ENCODE measurements at places on chromosomes 16 and 17.
A peak's percentile ranks its signal among the peaks of the same experiment; 100 is the strongest.

- H3K27me3 ChIP-seq = no peaks in the 10 kb centered on the region
- DNase-seq = no peak
- H3K27ac ChIP-seq = no peak overlapping the region
- no peak overlapping the region for H3K4me3 ChIP-seq
- peaks cover 5% of the 10 kb centered on the region for H3K4me1 ChIP-seq
These were observed 146.3 kb downstream of the XYLT1 start for GRCh38 chr16:17324451-17324850.

DNA sequence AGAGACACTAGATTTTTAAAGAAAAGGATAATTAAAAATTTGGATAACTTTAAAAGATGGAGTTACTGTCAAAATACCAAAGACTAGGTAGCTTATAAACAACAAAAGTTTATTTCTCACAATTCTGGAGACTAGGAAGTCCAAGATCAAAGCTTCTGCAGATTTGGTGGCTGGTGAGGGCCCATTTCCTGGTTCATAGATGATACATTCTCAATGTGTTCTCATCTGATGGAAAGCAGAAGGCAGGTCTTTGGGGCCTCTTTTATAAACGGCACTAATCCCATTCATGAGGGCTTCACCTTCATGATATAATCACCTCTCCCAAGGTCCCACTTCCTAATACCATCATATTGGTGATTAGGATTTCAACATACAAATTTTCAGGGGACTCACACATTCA, 33.7 kb downstream of the NLK start:
- H3K4me3 ChIP-seq = no peak overlapping the region
- peaks cover 54% of the 10 kb centered on the region for H3K4me1 ChIP-seq
- H3K27me3 ChIP-seq = no peaks in the 10 kb centered on the region
- no peak overlapping the region for H3K27ac ChIP-seq

- H3K4me1 ChIP-seq = no peaks in the 10 kb centered on the region
- H3K27me3 ChIP-seq = peaks cover 42% of the 10 kb centered on the region
- H3K36me3 ChIP-seq = no peaks in the 10 kb centered on the region
- no peak overlapping the region for H3K4me3 ChIP-seq
- H3K27ac ChIP-seq = no peak overlapping the region
These were observed 2.2 kb upstream of the SMTNL2 start for GRCh38 chr17:4582101-4582501.

DNA sequence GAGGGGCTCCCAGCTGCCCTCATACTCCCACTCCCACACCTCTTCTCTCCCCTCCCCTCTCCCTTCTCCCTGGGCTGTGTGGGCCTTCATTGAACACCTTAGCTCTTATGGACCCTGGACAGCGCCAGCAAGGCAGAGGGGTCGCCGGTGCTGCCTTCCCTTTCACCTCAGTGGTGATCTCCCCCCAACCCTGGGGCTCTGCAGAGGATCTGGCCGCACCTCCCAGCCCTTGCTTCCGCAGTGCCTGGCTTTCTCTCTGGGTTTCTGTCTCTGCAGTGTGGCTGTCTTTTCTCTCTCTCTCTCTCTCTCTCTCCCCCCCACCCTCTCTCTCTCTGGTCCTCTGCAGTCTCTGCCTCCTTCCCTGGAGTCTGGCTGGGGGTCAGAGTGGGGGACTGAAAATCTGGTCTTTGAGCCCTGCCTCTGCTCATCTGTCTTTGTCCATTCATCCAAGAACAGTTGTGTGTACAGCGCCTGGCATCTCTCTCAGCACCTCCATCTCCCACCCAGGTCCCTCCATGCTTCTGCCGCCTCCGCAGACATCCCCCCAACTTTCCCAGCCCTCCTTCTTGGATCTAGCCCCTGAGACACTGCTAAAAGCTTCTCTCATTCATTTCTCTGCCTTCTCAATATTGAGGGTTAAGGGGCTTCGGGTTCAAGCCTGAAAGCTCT, 1.1 kb downstream of the SEZ6L2 start:
- H3K36me3 ChIP-seq = peaks cover 1% of the 10 kb centered on the region
- peak overlapping the region; percentile 34 for H3K4me3 ChIP-seq
- peaks cover 32% of the 10 kb centered on the region for H3K27me3 ChIP-seq
- H3K4me1 ChIP-seq = peaks cover 8% of the 10 kb centered on the region
- no peak overlapping the region for H3K27ac ChIP-seq

DNA sequence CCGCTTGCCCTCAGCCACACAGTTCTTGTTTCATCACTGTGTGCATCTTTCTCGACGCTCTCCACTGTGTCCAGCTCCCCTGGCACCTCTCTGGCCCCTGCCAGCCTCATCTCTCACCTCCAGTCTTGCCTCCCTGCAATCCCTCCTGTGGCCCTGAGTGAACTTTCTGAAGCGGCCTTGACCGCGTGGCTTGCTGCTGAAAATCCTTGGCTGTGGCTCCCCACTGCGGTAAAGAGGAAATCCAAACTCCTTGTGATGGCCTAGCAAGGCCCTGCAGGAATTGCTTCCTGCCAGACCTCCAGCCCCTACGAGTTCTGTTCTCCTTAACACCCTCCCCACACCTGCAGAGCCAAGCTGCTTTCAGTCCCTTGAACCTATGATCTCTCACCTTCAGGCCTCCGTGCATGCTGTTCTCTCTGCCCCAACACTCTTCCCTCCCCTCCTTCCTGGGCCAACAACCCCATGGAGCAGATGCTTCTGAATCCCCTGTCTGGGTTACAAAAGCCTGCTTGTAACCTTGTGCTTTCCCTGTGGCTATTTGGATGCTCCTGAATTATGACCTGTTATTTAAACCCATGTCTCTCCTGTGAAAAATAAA, 33.6 kb upstream of the BRD7 start:
- no peak overlapping the region for H3K27ac ChIP-seq
- H3K4me1 ChIP-seq = no peaks in the 10 kb centered on the region
- no peak for DNase-seq
- no peaks in the 10 kb centered on the region for H3K36me3 ChIP-seq
- H3K27me3 ChIP-seq = no peaks in the 10 kb centered on the region
- no peak overlapping the region for H3K4me3 ChIP-seq

DNA sequence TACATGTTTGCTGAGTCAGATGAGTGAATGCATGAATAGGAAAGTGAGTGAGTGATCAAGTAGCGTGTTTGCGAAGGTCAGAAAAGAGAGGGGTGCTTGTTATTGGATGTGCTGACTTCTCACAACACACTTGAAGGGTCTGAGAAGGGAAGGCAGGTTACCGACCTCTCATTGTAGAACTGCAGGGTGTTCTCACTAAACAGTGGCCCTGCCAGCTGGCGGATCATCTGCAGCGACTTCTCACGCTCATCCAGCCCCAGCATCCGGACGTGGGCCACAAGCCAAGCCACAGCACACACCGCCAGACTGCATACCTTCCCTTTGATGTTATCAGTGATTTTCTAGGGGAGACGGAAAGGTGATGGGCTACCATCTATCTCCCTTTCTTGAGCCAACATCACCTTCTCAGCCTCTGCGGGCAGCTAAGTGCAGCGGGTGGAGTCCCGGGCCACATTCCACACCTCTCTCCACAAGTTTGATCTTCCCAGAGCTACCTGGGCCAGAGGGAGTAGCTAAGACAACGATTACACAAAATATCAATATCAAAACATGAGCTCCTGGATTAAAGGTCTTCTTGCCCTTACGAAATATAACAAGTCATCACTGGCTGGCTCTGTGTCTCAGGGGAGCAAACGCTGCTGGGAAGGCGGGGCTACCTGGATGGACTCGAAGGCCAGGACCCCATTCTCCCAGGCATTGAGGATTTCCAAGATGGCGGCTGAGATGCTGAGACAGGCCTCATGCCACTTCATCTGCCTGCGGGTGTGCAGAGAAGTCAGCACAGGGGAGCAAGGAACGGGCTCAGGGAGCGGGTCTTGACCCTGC, 11.0 kb downstream of the CSF3 start:
- H3K36me3 ChIP-seq = peaks cover 37% of the 10 kb centered on the region
- DNase-seq = no peak
- H3K4me1 ChIP-seq = peaks cover 18% of the 10 kb centered on the region
- H3K27ac ChIP-seq = peak overlapping the region; percentile 15

- no peak overlapping the region for H3K4me3 ChIP-seq
- peaks cover 50% of the 10 kb centered on the region for H3K4me1 ChIP-seq
- no peaks in the 10 kb centered on the region for H3K27me3 ChIP-seq
- peaks cover 49% of the 10 kb centered on the region for H3K36me3 ChIP-seq
- H3K27ac ChIP-seq = no peak overlapping the region
- DNase-seq = no peak
These were observed 5.5 kb downstream of the MYO19 start for GRCh38 chr17:36529121-36529520.

- no peak overlapping the region for H3K4me3 ChIP-seq
- H3K36me3 ChIP-seq = peaks cover 5% of the 10 kb centered on the region
These were observed 348.9 kb upstream of the ASIC2 start for GRCh38 chr17:33642002-33642401.

GRCh38 chr17:65243838-65244625, 106.9 kb downstream of the RGS9 start:
- DNase-seq = no peak
- peaks cover 6% of the 10 kb centered on the region for H3K4me1 ChIP-seq
- H3K27me3 ChIP-seq = peaks cover 26% of the 10 kb centered on the region
- no peak overlapping the region for H3K27ac ChIP-seq
- no peaks in the 10 kb centered on the region for H3K36me3 ChIP-seq

DNA sequence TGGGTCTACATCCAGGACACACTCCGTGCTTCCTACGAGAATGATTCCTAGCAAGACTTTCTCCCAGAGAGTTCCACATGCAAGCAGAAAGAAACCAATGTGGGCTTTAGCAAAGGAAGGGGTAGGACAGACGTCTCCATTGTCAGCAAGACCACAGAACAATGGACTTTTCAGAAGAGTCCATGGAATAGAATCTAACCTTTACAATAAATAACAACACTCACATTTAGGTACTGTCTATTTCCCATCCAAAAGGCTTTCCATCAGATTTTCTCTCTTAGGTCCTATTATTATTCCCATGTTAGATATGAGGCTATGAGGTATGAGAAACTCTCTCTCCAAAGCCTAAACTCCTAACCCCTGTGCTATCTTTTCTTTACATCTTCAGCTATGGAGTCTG, 360.9 kb downstream of the GRIN2A start:
- H3K27ac ChIP-seq = no peak overlapping the region
- DNase-seq = no peak
- H3K36me3 ChIP-seq = no peaks in the 10 kb centered on the region
- no peak overlapping the region for H3K4me3 ChIP-seq

GRCh38 chr17:41666708-41667279, 21.9 kb upstream of the EIF1 start:
- H3K27ac ChIP-seq = peak overlapping the region; percentile 98
- H3K36me3 ChIP-seq = peaks cover 2% of the 10 kb centered on the region
- peak; percentile 80 for DNase-seq
- peaks cover 60% of the 10 kb centered on the region for H3K4me1 ChIP-seq
- H3K4me3 ChIP-seq = peak overlapping the region; percentile 81

- H3K27me3 ChIP-seq = no peaks in the 10 kb centered on the region
- H3K36me3 ChIP-seq = peaks cover 2% of the 10 kb centered on the region
- peak overlapping the region; percentile 30 for H3K4me3 ChIP-seq
- H3K4me1 ChIP-seq = peaks cover 44% of the 10 kb centered on the region
- DNase-seq = peak; percentile 22
- H3K27ac ChIP-seq = peak overlapping the region; percentile 67
These were observed 31.3 kb downstream of the SPOP start for GRCh38 chr17:49646391-49647255.

DNA sequence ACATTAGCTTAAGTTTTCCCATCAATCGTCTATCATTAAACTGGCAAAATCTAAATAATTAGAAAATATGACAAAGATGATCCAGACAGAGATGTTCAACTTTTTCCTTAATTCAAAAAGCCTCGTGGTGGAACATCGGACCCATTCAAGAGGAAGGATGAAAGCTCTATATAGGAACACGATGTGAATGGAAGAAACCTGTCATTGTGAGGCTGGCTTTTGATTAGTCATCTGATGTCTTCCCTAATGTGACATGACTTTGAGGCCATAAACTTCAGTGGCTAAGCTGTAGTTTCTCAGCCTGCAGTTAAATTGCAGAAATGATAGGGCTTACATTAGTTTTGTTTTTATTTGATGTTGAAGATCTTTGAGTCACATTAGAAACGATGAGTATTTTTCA, 1.0 kb downstream of the AMZ2 start:
- H3K36me3 ChIP-seq = peaks cover 32% of the 10 kb centered on the region
- peaks cover 61% of the 10 kb centered on the region for H3K4me1 ChIP-seq
- no peak for DNase-seq
- H3K4me3 ChIP-seq = peak overlapping the region; percentile 88
- H3K27ac ChIP-seq = peak overlapping the region; percentile 96

DNA sequence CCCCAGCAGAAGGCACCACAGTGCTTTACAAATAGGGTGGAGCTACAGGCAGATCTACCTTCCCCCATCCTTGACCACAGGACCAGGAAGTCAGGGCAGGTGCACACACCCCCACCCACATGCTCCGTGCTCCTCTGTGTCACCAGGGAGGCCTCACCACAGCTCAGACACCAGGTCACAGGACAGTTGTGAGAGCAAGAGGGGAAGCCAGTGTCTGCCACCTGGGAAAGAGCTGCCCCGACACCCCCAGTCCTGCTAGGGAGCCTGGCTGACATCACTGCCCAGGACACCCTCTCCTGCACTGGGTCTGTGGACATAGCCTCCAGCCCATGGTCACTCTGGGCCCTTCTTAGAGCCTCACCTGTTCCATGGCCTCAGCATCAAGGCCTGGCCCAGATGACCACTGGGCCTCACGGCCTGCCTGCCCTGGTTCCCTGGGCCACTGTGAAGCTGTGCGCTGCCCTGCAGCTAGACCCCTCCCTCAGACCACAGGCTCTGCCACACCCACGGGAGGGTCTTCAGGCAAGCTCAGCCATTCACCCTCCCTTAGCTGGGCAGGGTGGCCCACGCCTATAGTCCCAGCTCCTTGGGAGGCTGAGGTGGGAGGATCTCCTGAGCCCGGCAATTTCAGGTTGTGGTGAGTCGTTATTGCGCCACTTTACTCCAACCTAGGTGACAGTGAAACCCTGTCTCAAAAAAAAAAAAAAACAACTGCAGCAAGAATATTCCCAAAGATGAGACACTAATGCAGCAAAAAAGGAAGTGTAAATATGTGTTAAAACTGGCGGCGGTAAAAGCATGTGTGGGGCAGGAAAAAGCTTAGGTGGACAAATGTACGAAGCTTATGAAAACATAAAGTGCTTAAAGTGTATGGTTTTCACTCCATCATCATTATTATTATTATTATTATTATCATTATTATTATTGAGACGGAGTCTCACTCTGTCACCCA, 14.2 kb downstream of the POLR3K start:
- H3K36me3 ChIP-seq = peaks cover 31% of the 10 kb centered on the region
- H3K4me1 ChIP-seq = peaks cover 35% of the 10 kb centered on the region
- no peaks in the 10 kb centered on the region for H3K27me3 ChIP-seq
- DNase-seq = peak; percentile 46
- peak overlapping the region; percentile 23 for H3K27ac ChIP-seq

GRCh38 chr16:85081765-85082164, 30.5 kb downstream of the CIBAR2 start:
- peaks cover 2% of the 10 kb centered on the region for H3K36me3 ChIP-seq
- H3K4me3 ChIP-seq = no peak overlapping the region
- H3K27me3 ChIP-seq = no peaks in the 10 kb centered on the region
- no peak overlapping the region for H3K27ac ChIP-seq
- peaks cover 4% of the 10 kb centered on the region for H3K4me1 ChIP-seq

GRCh38 chr16:116015-116414, 22.5 kb downstream of the NPRL3 start:
- H3K36me3 ChIP-seq = peaks cover 9% of the 10 kb centered on the region
- peaks cover 12% of the 10 kb centered on the region for H3K4me1 ChIP-seq
- H3K27ac ChIP-seq = no peak overlapping the region

DNA sequence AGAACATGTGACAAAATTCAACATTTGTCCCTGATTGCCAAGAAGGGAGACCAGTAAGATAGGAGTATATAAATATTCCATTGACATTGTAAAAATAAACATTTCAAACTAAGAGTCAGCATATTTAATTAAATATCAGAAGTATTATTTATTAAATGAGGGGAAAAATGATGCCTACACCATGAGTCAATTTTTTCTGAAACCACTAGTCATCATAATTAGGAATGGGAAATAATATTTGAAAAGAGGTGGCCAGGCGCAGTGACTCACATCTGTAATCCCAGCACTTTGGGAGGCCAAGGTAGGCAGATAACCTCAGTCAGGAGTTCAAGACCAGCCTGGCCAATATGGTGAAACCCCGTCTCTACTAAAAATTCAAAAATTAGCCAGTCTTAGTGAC, 2.1 kb downstream of the CMTM1 start:
- H3K27me3 ChIP-seq = no peaks in the 10 kb centered on the region
- no peak for DNase-seq
- H3K36me3 ChIP-seq = peaks cover 56% of the 10 kb centered on the region

All from activated T-helper 1 cell treated with anti-CD3 and anti-CD28 coated beads, Interleukin-12 subunit alpha, Interleukin-12 subunit beta, Interleukin-2, Interleukin-4 antibody, amounts not matched to agents 30 ng/mL and 10 ng/mL and 1 ng/mL, durations not matched to agents 14 hours and 24 hours and 36 hours (primary cell).